NCI-H1105 treated with DMSO at 0.1 percent for 48 hours (cell line): ENCODE measurements at places on chromosomes 2 and 18.

GRCh38 chr2:66030553-66030952 is 404.4 kb upstream of the MEIS1 start:
- DNase-seq: no peak

DNA sequence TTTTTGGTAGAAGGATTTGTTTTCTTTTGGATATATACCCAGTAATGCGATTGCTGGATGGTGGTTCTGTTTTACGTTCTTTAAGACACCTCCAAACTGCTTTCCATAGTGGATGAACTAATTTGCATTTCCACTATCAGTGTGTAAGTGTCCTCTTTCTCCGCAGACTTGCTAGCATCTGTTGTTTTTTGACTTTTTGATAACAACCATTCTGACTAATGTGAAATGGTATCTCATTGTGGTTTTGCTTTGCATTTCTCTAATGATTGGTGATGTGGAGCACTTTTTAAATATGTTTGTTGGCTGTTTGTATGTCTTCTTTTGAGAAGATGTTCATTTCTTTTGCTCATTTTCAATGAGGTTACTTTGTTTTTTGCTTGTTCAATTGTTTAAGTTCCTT is 260.9 kb upstream of the CWC22 start:
- DNase-seq: no peak

GRCh38 chr2:100818003-100818605 is 1.8 kb upstream of the NPAS2 start:
- no peak for DNase-seq

DNA sequence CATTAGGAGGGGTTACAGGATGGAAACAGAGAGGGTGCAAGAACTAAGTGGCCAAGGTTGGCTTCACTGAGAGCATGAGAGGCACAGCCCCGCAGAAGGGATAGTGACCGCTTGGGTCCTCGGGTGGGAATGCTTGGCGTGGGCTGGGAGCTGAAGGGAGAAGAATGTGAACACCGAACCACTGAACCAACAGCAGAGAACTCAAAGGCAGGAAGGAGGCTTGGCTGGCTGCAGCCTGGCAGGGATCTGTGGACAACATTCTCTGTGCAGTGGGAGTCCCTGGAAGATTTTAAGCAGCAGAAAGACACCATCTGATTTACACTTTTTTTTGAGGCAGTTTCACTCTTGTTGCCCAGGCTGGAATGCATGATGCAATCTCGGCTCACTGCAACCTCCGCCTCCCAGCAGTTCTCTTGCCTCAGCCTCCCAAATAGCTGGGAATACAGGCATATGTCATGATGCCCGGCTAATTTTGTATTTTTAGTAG is 33.9 kb downstream of the SOWAHC start:
- no peak for DNase-seq

DNA sequence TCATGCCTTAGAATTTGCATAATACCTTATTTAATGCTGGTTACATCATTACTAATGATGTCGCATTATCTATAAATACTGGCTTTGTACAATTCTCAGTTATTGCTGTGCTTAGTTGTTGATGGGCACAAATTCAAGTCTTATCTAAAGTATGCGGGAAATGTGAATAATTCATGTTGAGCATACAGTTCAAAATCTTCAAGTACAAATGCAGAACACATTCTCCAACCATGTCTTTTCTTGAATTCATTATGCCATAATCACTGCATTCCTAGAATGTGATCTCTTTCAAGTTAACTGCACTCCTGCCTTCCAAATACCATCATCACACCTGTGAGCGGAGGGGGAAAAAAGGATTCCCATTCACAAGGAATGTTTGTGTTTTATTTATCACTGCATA is 337.0 kb downstream of the MBD2 start:
- no peak for DNase-seq

GRCh38 chr2:172736424-172737174 is 954 bp downstream of the RAPGEF4 start:
- no peak for DNase-seq

- DNase-seq: no peak
Observed at GRCh38 chr18:74589811-74590210, 7.9 kb upstream of the ZNF407 start.

DNA sequence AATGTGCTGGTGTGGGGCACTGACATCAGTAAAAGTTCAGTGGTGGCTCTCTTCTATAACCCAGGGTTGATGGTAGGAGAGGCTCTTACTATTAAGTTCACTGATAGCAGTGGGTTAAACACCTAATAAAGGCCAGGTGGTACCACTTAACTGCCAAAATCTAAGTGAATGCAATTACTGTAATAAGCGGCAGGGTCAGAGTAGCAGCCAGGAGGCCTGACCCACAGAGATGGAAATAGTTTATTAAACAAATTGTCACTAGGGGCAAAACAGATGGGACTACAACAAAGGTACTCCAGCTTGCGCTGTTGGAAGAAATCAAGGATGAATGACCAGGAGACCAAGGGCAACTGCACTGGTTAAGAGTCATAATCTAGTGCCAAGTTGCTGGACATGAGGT is 26.6 kb downstream of the ZSWIM2 start:
- peak; percentile 46 for DNase-seq

- DNase-seq: no peak
Observed at GRCh38 chr2:171008550-171009205, 79.6 kb downstream of the GORASP2 start.
